ENCODE measurements at places on chromosomes 6 and 20.

- no peak for DNase-seq
Measured at GRCh38 chr6:112443179-112444065, 96.3 kb downstream of the RFPL4B start.

- DNase-seq = no peak
Measured at GRCh38 chr20:4714818-4715217, 6.9 kb upstream of the PRND start.

GRCh38 chr20:52619101-52619500, 353.1 kb upstream of the TSHZ2 start:
- DNase-seq = no peak

GRCh38 chr20:21512634-21513180, 1.2 kb downstream of the NKX2-2 start:
- DNase-seq = no peak

GRCh38 chr6:160532315-160532714, 131.8 kb downstream of the LPA start:
- no peak for DNase-seq

GRCh38 chr20:22322513-22322912, 261.9 kb downstream of the FOXA2 start:
- DNase-seq = no peak

DNA sequence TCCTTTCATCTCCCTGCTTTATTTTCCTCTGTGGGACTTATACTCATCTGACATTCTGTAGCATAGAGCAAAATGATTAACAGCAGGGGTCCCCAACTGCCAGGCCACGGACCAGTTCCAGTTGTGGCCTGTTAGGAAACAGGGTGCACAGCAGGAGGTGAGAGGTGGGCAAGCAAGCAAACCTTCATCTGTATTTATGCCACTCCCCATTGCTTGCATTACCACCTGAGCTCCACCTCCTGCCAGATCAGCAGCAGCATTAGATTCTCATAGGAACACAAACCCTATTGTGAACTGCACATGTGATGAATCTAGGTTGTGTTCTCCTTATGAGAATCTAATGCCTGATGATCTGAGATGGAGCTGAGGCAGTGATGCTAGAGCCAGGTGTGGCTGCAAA, 130.5 kb upstream of the SLC24A3 start:
- DNase-seq = no peak

DNA sequence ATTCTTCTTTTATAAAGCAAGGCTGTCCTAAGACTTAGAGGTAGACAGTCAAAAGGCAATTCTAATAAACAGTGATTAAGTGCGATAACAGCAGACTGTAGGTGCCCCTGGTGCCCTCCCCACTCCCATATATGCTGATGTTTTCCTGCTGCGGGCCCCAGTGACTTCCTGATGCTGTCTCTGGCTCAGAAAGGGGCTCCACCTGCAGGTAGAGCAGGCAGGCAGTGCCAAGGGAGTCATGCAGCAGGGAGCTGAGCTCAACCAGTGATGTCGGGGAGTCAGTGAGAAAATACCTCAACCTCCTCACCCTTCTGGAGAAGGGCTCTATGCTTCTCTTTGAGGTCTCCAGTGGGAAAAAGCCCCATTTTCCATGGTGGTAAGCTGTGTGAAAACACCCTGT, 126.7 kb upstream of the SSTR4 start:
- DNase-seq = no peak

DNA sequence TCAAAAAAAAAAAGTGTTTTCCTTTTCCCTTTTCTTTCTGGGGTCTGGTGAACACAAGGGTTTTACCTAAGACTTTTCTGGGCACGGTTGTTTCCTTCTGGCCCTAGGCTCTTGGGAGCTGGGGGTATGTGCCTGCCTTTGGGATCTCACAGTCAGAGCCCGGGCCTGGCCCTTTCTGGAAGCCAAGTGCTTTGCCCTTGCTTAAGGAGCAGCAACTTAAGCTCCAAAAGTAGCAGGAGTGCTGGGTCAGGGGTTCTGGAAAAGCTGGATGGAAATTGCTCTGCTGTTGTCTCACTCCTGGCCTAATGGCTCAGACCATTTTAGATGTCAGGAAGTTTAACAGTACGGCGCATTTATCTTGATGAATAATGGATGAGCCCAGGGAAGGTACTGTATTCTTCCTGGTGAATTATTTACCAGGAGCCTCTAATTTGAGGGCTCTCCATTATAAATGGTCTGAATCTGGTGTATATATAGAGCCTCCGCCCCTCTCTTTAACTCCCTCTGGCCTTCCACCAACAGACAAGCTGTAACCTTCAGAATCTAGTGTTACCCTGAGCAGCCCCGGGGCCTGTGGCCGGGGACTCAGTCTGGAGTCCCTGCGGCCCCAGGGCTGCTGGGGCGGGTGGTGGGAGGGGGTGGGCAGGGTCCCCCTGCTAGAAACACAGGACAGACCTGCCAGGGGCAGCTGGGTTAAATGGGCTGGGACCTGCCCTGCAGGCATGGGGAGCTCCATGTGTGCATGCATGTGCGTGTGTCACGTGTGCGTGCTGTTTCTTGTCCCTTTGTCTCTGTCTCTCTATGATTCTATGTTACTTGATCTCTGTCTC, 37.5 kb downstream of the PTK7 start:
- DNase-seq = no peak

DNA sequence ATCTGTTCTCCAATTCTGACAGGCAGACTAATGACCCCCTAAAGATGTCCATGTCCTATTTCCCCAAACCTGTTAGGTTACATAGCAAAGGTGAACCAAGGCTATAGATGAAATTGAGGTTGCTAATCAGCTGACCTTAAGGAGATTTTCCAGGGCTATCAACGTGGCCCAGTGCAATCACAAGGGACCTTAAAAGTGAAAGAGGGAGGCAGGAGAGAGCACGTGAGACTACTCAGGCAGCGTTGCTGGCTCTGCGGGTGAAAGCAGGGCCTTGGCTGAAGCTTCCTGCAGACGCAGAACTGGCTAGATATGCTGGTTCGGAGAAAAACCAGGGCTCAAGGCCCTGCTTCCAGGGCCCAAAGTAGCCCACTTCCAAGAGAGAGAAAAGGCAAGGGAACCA, 78.7 kb downstream of the NCOA7 start:
- no peak for DNase-seq

DNA sequence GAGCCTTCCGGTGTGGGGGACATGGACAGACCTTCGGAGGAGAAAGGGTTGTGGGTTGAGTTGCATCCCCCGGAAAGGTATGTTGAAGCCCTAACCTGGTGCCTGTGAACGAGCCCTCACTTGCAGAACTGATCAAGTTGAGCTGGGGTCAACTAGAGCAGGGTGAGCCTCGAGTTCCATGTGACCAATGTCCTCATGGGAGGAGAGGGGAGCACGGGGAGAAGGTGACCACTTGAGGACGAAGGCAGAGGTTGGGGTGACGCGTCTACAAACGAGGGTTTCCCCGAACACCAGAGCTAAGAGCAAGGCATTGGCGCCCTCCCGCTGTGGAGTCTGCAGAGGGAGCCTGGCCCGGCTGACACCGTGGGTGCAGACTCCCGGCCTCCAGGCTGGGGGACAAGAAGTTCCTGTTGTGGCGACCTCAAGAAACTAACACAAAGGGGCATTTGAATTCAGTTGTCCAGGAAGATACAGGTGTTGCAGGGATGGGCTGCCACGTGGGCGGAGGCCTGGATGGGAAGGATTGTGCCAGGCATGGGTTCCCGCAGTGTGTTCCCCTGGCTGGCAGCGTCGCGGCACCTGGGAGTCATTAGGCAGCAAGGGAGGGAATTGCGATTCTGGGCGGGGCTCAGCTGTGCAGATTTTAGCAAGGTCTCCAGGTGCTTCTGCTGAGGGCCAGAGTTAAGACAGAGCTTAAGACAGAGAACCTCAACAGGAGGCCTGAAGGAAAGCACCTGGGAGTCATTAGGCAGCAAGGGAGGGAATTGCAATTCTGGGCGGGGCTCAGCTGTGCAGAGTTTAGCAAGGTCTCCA, 20.4 kb upstream of the UNC93A start:
- DNase-seq = no peak

GRCh38 chr20:59006167-59006863, 739 bp downstream of the CTSZ start:
- no peak for DNase-seq

DNA sequence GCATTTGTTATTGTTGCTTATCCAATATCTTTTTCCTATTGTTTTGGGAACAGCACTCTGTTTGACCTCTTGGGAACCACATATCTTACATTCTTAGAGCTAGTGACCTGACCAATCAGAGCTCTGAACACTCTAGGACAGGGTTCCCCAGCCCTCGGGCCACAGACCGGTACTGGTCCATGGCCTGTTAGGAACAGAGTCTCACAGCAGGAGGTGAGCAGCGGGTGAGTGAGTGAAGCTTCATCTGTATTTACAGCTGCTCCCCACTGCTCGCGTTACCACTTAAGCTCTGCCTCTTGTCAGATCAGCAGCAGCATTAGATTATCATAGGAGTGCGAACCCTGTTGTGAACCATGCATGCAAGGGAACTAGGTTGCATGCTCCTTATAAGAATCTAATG, 226.0 kb upstream of the TSHZ2 start:
- DNase-seq = no peak

GRCh38 chr6:104566411-104566810, 293.3 kb downstream of the HACE1 start:
- DNase-seq = no peak

GRCh38 chr20:16063881-16064280, 509.4 kb downstream of the KIF16B start:
- no peak for DNase-seq

DNA sequence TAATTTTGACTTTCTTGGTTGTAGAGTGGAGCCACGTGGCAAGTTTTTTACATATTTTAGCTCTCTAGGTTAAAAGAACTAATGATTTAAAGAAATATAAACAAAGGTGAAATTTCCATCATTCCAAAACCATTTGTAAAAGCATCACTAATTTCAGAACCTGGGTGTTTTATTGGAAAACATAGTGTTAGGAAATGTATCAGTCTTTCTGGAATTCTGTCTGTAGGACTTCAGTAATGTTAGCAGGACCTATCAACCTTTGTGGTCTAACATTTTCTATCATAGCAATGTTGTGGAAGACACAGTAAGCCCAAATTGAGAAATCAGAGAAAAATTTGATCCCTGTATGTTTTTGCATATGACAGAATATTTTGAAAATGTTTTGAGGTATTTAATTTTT, 28.3 kb downstream of the L3MBTL3 start:
- DNase-seq = no peak

Measured in activated CD8-positive, alpha-beta T cell treated with anti-CD3 and anti-CD28 coated beads, Interleukin-2, amount 10 ng/mL, durations not matched to agents 7 days and 5 days (primary cell).